ENCODE measurements at places on chromosomes 5 and 9.
A peak's percentile ranks its signal among the peaks of the same experiment; 100 is the strongest.

- no peak for DNase-seq
Observed at GRCh38 chr9:4489562-4489918, 728 bp upstream of the SLC1A1 start.

DNA sequence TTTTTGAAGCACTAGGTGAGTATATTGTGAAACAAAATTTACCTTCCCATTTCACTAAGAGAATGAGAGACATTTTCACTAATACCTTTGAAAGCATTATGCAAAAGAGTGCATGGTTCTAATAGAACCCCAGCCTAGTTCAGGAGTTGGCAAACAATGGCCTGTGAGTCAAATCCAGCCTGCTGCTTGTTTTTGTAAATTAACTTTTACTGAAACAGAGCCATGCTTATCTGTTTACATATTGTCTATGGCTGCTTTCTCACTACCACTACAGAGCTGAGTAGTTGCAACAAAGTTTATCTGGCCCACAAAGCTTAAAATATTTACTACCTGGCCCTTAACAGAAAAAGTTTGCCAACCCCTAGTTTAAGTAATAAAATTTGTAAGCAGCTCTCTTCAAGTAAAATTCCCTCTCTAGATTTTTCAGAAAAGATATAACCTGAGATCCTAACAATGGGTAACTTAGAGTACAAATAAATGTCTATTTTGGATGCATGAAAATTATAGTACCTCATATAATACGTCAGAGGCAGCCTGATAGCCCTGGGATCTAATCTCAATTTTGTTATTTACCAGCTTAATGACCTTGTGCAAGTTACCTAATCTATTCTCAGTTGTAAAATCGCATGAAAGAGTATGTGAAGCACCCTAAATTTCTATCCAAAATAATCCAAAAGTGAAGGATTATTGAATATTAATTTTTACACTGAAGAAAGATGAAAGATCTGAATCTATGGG, 50.7 kb upstream of the ARL15 start:
- no peak for DNase-seq

GRCh38 chr9:129617167-129617566, 3.7 kb downstream of the C9orf50 start:
- DNase-seq: peak; percentile 57

GRCh38 chr5:154163327-154164248, 26.9 kb upstream of the GALNT10 start:
- DNase-seq: no peak

DNA sequence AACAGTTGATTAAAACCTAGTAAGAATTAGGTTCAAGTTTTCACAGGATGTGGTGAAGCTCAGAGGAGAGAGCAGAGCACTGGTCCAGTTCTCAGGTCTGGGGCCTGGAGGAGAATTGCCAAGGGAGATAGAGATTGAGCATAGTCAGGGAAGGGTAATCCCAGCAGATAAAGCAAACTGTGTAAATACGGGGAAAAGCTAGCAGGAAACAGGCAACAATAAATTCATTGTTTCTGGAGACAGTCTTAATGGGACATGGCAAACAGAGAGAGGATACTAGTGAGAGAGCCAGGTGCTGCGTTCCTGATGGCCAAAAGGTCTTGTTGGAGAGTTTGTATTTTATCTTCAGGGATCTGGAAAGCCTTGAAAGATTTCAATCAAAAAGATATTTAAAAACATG, 333.0 kb downstream of the PDE4D start:
- no peak for DNase-seq

GRCh38 chr5:179755022-179755421, 22.4 kb downstream of the MAML1 start:
- DNase-seq: no peak

DNA sequence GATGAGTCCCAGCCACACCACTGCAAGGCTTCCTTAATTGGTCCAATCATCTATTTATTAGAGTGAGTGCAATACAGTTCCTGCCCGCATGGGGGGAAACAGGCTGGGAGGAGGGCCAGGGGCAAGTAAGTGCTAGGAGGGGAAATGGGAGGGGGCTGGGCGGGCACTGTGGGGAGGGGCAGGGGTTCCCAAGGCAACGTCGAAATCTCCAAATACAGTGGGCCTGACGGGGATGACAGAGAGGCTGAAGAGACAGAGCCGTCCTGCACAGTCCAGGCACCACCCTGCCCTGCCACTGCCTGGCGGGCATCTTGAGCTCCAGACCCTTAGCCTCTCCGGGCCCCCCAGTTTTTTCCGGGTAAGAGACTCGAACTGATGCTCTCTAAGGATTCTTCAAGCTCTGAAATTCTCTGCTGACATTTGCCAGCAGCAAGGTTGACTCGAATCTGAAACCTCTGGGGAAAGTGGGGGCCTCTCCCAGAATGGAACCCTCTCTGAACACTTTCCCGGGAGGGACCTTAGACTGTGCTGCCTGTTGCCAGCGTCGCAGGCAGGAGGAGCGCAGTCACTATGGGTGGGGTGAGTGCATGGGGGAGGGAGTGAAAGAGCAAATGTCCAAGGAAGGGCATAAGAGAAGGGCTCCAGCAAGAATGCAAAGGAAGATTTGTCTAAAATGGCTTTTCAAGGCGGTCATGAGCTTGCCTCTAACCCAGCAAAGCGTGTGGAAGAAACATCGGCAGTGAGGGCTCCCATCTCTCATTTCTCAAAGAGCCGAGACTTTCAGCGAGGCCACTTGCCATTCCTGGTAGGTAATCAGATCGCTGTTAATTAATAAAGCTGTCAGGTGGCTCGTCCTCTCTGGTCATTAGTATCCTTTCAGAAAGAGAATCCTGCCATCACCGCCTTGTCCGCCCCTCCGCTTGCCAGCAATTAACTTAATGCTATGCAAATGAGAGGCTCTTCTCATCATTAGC, 99.0 kb downstream of the GTF3C4 start:
- no peak for DNase-seq

DNA sequence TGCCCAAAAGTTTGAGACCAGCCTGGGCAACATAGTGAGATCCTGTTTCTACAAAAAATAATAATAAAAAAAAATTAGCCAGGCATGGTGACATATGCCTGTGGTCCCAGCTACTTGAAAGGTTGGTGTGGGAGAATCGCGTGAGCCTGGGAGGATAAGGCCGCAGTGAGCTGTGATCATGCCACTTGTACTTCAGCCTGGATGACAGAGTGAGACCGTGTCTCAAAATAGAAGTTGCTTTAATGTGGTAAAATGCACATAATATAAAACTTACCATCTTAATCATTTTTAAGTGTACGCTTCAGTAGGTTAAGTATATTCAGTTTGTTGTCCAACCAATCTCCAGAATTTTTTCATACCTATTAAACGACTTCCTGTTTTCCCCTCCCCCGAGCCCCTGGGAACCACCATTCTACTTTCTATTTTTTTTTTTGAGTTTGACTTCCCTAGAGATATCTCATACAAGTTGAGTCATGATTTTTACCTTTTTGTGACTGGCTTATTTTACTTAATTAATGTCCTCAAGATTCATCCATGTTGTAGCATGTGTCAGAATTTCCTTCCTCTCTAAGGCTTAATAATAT, 120.1 kb upstream of the POC5 start:
- no peak for DNase-seq

Data from HS-27A (cell line).